WTC11 (cell line): ENCODE measurements at places on chromosomes 1 and 21. TPM values are rescaled to one million over a fixed set of nuclear protein-coding genes. Genes with fewer than 3 reads are reported as not detected.

NFASC gene
- 20.1 to 22.3 TPM (median 21.0 TPM) in 3 replicates for total RNA-seq

REN gene
- total RNA-seq: not detected in 3 replicates

NTRK1 gene
- 0.23 to 0.42 TPM (median 0.23 TPM) in 3 replicates for total RNA-seq

FAM78B gene
- 2.2 to 2.7 TPM (median 2.6 TPM) in 3 replicates for total RNA-seq

LCE2B gene
- not detected in 3 replicates for total RNA-seq

HMGN1 gene
- 469 to 522 TPM (median 522 TPM) in 3 replicates for total RNA-seq

KCND3 gene
- 0.18 to 0.35 TPM (median 0.18 TPM) in 3 replicates for total RNA-seq

C1orf210 gene
- 11.7 to 14.0 TPM (median 12.8 TPM) in 3 replicates for total RNA-seq

RSPO1 gene
- 0.11 to 0.16 TPM (median 0.13 TPM) in 3 replicates for total RNA-seq

PLA2G4A gene
- total RNA-seq: 1.3 to 1.5 TPM (median 1.4 TPM) in 3 replicates

NHLH1 gene
- total RNA-seq: 0.69 to 0.70 TPM (median 0.69 TPM) in 3 replicates

AIRE gene
- 0.05 to 0.09 TPM in 2 of 3 replicates, not detected in the other for total RNA-seq

EPS8L3 gene
- 0.17 to 0.41 TPM in 2 of 3 replicates, not detected in the other for total RNA-seq

GALNT2 gene
- 74.8 to 84.6 TPM (median 81.9 TPM) in 3 replicates for total RNA-seq

GJB3 gene
- total RNA-seq: 0.34 to 0.48 TPM (median 0.46 TPM) in 3 replicates

AQP10 gene
- total RNA-seq: not detected in 3 replicates

BSND gene
- total RNA-seq: 0.30 to 0.42 TPM (median 0.37 TPM) in 3 replicates

ITLN2 gene
- total RNA-seq: 5.9 to 7.8 TPM (median 7.0 TPM) in 3 replicates

OR2T11 gene
- not detected in 3 replicates for total RNA-seq

SLAMF6 gene
- total RNA-seq: 0.18 TPM in 1 of 3 replicates, not detected in the others

AUNIP gene
- 14.2 to 16.1 TPM (median 15.1 TPM) in 3 replicates for total RNA-seq

FAM167B gene
- total RNA-seq: 5.4 to 7.4 TPM (median 7.1 TPM) in 3 replicates

DPT gene
- 0.11 TPM in 1 of 3 replicates, not detected in the others for total RNA-seq

S100A7 gene
- total RNA-seq: not detected in 3 replicates

LRRN2 gene
- 3.2 to 5.3 TPM (median 3.4 TPM) in 3 replicates for total RNA-seq

F11R gene
- 202 to 213 TPM (median 203 TPM) in 3 replicates for total RNA-seq

ADCY10 gene
- 0.07 to 0.34 TPM in 2 of 3 replicates, not detected in the other for total RNA-seq

GBP5 gene
- 0.17 to 0.25 TPM (median 0.23 TPM) in 3 replicates for total RNA-seq

DMBX1 gene
- 1.7 to 3.7 TPM (median 1.8 TPM) in 3 replicates for total RNA-seq

KRTAP19-1 gene
- not detected in 3 replicates for total RNA-seq

PTCH2 gene
- 0.71 to 1.1 TPM (median 0.96 TPM) in 3 replicates for total RNA-seq

DCDC2B gene
- not detected in 3 replicates for total RNA-seq

AMY2B gene
- total RNA-seq: 2.7 to 3.3 TPM (median 3.2 TPM) in 3 replicates

PCP4 gene
- total RNA-seq: 1.4 to 2.1 TPM (median 1.6 TPM) in 3 replicates

ADAMTS5 gene
- 0.57 to 1.6 TPM (median 0.64 TPM) in 3 replicates for total RNA-seq

ESPN gene
- 46.1 to 70.3 TPM (median 68.1 TPM) in 3 replicates for total RNA-seq

FMO2 gene
- 0.16 to 0.23 TPM in 2 of 3 replicates, not detected in the other for total RNA-seq

RGS4 gene
- 0.41 to 3.2 TPM (median 0.92 TPM) in 3 replicates for total RNA-seq

SYDE2 gene
- 11.0 to 13.8 TPM (median 11.4 TPM) in 3 replicates for total RNA-seq

DLGAP3 gene
- 8.2 to 11.3 TPM (median 9.7 TPM) in 3 replicates for total RNA-seq

C1orf21 gene
- total RNA-seq: 20.1 to 28.5 TPM (median 22.9 TPM) in 3 replicates

HSD3B2 gene
- total RNA-seq: 0.94 to 1.0 TPM (median 0.94 TPM) in 3 replicates

CD84 gene
- total RNA-seq: 0.02 to 0.30 TPM (median 0.17 TPM) in 3 replicates

FAM72D gene
- 12.8 to 14.3 TPM (median 12.9 TPM) in 3 replicates for total RNA-seq

SLC27A3 gene
- 36.3 to 38.9 TPM (median 36.9 TPM) in 3 replicates for total RNA-seq

GPR3 gene
- total RNA-seq: 7.8 to 12.4 TPM (median 7.8 TPM) in 3 replicates

CACHD1 gene
- 26.3 to 34.4 TPM (median 34.4 TPM) in 3 replicates for total RNA-seq

EXOC8 gene
- total RNA-seq: 9.1 to 11.3 TPM (median 10.2 TPM) in 3 replicates

PRAMEF20 gene
- total RNA-seq: not detected in 3 replicates

TCHHL1 gene
- not detected in 3 replicates for total RNA-seq

IVL gene
- not detected in 3 replicates for total RNA-seq

PTGS2 gene
- 0.20 to 0.66 TPM (median 0.60 TPM) in 3 replicates for total RNA-seq

CLCA1 gene
- total RNA-seq: 0.07 to 0.14 TPM (median 0.11 TPM) in 3 replicates

RNF223 gene
- not detected in 3 replicates for total RNA-seq
